ENCODE measurements at places on chromosomes 5 and 9.
A peak's percentile ranks its signal among the peaks of the same experiment; 100 is the strongest.

DNA sequence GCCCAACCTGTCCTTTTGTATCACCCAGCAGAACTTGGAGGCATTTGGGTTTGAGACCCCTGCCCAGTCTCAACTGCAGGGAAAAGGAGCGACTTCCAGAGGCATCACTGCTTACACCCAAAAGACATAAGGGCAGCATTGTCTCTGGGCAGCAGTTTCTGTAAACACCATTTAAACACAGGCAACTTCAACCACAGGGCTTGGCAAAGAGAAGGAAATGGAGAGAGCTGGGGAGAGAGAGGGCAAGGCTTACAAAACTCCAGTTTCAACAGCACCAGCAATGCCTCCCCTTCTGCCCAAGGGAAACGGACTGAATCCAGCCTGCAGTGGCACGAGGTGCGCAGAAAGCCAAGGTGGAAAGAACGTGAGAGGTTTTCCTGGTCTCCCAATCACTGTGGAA lies 147.6 kb downstream of the ROR2 start:
- DNase-seq: no peak

DNA sequence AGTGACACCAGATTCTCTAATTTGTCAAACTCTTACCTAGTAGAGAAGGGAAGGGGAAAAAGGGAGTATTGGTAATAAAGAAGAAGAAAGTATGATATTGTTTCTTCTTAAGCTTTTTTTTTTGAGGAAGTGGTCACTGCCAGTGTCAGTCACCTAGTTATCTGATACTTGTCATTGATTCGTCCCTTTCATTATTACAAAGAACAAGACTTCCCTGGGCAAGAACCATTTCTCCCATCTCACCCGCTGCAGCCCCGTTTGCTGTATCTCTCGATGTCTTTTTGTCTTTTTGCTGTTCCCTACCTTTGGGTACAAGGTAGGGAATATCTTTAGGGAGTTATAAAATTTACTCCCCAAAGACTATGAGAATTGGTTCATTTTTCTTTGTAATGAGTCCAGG lies 249.0 kb downstream of the ARHGAP26 start:
- DNase-seq: no peak

- no peak for DNase-seq
Observed at GRCh38 chr9:96086936-96087571, 211.6 kb downstream of the ERCC6L2 start.

- no peak for DNase-seq
Observed at GRCh38 chr9:124006448-124007361, 4.9 kb upstream of the LHX2 start.

- no peak for DNase-seq
Observed at GRCh38 chr9:85392260-85392659, 349.5 kb downstream of the AGTPBP1 start.

GRCh38 chr5:103260951-103261350 lies 2.4 kb downstream of the MACIR start:
- no peak for DNase-seq

DNA sequence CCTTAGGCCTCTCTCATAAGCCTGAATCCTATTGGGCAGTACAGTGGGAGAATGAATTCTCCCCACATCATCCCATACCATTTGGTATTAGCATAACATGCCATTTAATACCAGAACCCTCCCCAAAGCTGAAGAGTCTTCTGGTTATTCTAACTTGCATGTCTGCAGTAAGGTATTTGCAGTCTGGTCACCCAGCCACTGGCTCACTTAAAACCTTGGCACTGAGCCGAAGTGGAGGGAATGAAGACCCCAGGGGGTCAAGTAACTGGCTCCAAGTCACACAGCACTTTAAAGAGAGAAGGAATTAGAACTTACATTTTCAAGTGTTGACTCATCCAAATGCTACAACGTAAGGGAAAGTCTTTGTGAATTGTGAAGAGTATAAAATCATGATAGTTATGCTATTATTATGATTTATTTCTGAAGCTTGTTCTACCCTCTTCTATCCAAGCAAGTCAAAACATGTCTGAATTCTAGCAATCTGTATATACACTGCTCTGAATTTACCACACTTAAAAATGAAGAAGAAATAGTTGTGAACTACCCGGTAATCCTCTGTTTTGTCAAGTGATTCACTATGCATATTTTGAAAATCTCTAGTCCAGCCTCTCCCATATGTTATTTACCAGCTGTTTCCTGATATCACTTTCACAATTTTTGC lies 28.5 kb downstream of the GLRA1 start:
- peak; percentile 42 for DNase-seq

GRCh38 chr5:145178641-145179523 lies 656.3 kb downstream of the PRELID2 start:
- DNase-seq: no peak

DNA sequence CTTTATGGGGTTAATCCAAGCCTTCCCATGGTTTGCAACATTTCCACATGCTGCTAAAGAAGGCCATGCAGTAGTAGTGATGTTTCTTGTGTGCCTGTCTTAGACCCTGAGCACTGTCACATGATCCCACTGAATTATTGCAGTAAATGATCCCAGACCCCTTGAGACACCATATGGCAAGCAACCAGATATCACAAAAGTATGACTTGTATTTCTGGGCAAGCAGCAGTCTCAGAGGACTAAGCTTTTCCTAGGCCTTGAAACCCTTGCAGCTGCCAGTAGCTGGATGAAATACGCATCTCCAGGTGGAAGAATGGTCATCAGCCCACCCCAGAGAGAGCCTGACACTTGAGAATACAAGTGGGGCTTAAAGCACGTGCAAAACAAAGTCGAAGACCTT lies 41.8 kb downstream of the CDO1 start:
- no peak for DNase-seq

DNA sequence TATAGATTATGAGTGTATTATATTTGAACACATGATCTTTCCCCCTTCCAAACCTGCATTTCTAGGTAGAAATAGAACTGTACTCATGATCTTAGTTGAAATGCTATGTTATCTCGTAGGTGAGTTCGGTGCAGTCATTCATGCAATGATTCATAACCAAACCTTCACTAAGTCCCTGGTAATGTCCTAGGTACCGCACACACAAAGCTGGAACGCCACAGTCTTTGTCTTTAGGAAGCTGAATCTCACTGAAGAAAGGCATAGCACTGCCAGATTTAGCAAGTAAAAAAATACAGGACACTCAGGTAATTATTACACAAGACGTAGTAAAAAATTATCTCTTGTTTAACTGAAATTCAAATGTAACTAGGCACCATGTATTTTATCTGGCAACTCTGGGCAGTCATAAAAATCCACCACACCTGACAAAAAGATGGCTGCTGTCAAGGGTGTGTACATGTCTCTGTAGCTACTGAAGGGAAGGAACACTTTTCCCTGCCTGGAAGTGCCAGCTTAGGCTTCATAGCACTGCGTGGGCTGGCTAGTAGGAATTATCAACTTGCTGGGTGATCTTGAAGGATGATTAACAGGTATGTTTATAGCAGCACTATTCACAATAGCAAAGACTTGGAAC lies 28.0 kb upstream of the TXN start:
- no peak for DNase-seq

GRCh38 chr5:155103146-155103545 lies 89.6 kb downstream of the KIF4B start:
- DNase-seq: no peak

- DNase-seq: no peak
Observed at GRCh38 chr9:93949694-93950449, 5.3 kb downstream of the BARX1 start.

- DNase-seq: peak; percentile 57
Observed at GRCh38 chr5:88883059-88883835, at the start of gene MEF2C. Gene MEF2C (minus strand): TSS chr5:88883184. CDS start chr5:88823788, 59,396 bp downstream.

DNA sequence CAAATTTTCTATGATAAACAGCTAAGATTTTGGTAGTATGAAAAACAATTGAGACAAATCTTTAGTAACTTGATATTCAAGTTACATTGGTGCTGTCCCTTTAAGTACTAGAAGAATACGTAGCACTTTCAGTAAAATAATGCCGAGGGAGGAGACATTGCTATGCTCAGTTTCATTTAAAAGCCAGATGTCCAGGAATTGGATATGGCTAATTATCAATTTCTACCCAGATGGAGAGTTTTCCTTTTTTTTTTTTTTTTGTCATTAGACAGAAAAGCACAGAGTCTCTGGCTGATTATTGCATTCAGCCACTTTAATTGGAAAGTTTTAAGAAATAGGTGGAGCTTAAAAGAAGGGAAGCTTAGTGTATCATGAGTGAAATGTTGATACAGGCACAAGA lies 40.4 kb upstream of the APC start:
- DNase-seq: no peak

DNA sequence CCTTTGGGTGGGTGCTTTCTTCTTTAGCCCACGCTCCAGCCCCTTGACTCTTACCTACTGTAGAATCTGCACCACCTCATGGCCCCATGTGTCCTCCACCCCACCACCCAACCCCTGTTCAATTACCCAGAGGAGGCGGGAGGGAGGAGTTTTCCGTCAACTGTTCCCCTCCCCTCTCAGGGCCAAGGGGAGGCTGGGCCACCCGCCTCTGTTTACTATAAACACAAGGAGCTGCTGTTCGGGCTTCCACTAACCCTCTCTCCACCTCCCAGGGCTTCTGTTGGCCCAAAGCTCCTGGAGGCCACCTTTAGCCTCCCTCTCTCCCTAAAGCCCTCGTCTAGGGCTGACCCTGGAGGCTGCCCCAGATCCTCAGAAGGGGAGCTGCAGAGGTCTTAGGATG lies 59.2 kb downstream of the FOXI1 start:
- no peak for DNase-seq

GRCh38 chr5:169569513-169569912 lies 14.1 kb upstream of the SPDL1 start:
- DNase-seq: no peak

DNA sequence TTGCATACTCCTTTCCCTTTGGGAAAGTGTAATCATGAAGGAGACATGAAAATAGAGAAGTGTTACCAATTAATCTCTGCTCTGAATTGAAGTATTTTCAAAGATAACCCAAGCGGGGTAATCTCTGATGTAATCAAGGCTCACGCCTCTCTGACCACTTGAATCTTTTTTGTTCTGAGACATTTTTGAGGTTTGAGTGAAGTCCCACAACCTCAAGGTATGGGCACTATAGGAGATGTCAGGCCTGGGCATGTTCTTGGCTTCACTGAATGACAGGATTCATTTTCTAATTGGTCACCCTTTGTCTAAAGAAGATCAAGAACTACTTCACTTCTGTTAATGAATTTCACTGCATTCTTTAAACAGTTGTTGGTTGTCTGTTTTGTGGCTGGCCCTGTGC lies 23.7 kb downstream of the ENHO start:
- no peak for DNase-seq

DNA sequence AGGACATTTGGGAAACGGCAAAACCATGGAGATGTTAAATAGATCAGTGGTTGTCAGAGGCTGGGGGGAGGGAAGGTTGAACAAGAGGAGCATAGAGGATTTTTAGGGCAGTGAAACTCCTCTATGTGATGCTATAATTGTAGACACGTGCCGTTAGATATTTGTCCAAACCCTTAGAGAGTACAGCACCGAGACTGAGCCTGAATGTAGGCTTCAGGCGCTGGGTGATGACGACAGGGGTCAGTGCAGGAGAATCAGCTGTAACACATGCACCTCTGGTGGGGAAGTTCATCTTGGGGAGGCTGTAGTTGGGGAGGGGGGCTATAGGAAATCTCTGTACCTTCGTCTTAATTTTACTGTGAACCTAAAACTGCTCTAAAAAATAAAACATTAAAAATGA lies 22.2 kb upstream of the CLPTM1L start:
- DNase-seq: no peak

DNA sequence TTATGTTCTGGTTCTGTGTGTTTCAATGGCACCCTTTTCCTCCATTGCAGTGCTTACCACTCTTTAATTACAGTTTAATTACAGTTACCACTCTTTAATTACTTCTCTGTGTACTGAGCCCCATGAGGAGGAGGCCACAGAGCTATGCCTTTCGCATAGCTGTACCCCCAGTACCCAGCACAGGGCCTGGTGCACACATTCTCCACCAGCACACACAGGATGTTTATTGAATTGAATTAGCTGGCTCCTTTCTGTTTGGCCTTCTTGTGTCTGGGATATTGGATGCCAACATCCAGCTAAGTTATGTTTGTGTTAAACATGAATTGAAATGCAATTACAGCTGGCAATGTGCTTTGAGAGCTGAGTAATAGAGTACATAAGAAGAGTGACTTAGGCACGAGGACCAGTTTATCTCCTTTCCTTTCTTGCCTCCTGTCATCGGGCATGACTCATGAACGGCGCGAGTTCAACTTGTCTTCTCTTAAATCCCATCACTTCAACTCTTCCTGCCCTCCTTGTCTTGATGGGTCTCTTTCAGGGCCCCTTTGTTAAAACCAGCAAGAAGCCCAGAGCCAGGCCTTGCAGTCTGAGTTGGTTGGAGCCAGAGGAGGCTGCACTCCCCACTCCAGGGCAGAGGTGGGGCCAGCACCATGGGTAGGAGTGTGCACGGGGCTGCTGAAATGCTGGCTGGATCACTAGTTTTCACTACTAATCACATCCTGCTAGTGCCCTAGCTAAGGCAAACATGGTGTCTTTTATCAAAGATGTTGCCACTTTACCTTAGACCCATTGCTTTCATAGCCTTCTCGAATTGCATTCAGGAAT lies 37.4 kb downstream of the MVB12B start:
- DNase-seq: no peak

- DNase-seq: no peak
Observed at GRCh38 chr5:119879446-119879845, 250.1 kb downstream of the FAM170A start.

- DNase-seq: no peak
Observed at GRCh38 chr5:145838276-145838675, 3.1 kb upstream of the PRELID2 start.

DNA sequence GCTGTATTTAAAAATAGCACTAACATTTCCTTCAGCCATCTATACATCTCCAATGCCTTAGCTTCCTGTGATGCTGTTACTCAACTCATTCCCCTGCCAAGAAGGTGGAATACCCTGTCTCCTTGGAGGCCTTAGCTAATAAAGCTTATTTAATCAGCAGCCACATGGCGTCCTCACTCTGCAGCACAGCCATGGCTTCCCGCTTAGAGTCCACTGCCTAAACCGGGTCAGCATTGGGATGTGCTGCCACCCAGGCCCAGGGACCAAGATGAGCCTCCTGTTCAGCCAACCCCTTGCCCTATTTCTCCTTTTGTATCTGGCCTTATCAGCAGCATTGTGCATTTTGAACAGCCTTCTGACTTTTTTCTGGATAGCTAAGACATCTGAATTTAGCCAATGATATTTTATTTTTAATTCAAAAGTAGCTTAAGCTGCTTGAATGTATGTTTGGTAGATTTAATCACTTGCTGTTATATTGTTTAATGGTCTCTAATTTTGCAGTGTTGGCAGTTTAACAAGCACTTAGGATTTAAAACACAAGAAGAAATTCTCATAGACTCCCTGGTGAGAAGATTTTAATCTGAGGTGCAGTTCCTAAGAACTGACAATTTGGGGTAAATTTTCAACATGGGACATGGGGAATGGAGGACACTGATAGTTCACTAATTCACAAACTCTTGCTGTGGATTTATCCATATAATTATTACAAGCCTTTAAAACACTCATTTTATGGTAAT lies 113.0 kb downstream of the RPS23 start:
- DNase-seq: no peak

DNA sequence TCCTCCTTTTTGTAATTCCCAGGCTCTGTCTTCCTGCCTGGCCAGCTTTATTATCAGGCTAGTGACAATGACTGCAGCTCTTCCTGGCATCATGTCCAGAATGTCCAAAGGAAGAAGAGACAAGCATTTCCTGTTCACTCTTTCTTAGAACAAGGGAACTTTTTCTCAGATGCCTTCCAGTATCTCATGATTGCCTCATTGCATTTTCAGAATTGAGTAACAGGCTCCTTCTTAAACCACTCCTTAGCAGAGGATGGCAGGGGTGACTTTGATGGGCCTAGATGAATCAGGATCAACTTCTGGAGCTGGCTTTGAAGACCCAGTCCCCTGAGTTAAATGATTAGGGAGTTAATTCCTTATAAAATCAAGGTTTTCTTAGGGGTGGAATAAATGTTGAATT lies 92.9 kb upstream of the RASGRF2 start:
- no peak for DNase-seq
